ENCODE measurements at places on chromosomes 6 and 20.

GRCh38 chr20:33119725-33120720 is 40.6 kb downstream of the BPIFB4 start:
- no peak for DNase-seq

- DNase-seq = no peak
Observed at GRCh38 chr20:34389206-34389953, 26.3 kb downstream of the ITCH start.

- DNase-seq = no peak
Observed at GRCh38 chr20:38355161-38356012, 9.1 kb downstream of the LBP start.

DNA sequence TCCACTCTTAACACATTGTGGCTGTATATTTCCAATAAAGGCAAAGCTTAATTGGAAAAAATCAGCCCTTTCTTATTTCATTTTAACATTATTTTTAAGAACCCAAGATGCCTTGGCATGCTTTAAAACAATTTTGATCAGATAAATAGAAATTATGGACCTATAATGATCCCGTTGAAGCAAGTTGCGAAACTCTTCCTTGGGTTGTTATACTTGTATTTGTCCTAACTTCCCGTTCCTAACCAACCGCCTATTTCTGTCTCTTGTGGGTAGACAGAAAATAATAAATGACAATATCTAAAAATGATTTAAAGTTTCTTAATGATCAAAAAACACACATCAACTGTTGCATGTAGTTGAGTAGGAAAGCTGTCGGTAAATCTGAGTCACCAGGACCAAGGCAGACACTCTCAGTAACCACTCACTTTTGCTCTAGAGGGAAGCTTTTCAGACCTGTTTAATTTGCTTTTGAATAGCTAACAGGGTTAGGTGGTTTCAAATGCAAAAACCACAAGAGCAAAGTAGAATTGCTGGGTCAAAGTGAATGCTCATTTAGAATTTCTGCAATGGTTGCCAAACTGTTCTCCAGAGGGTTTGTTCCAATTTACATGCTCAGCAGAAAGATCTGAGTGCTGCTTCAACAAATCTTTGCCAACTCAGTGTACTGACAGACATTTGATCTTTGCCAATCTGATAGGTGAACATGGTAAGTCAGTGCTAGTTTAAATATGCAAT is 34.2 kb upstream of the KCNK5 start:
- no peak for DNase-seq

- DNase-seq = no peak
Observed at GRCh38 chr6:39610221-39610620, 115.0 kb downstream of the KIF6 start.

GRCh38 chr20:51322164-51322707 is 220.3 kb downstream of the NFATC2 start:
- no peak for DNase-seq

GRCh38 chr6:89644864-89645263 is 6.3 kb upstream of the LYRM2 start:
- no peak for DNase-seq

Measured in activated T-cell treated with anti-CD3 and anti-CD28 coated beads for 1 hour (primary cell).